ENCODE measurements at places on chromosomes 6 and 20.

- DNase-seq = no peak
Observed at GRCh38 chr6:122604676-122605075, 5.5 kb upstream of the PKIB start.

GRCh38 chr20:51667002-51667408, 101.2 kb downstream of the ATP9A start:
- no peak for DNase-seq

- DNase-seq = no peak
Observed at GRCh38 chr6:8054276-8054675, 9.9 kb downstream of the BLOC1S5 start.

- no peak for DNase-seq
Observed at GRCh38 chr20:31760519-31761240, 21.6 kb downstream of the TPX2 start.

DNA sequence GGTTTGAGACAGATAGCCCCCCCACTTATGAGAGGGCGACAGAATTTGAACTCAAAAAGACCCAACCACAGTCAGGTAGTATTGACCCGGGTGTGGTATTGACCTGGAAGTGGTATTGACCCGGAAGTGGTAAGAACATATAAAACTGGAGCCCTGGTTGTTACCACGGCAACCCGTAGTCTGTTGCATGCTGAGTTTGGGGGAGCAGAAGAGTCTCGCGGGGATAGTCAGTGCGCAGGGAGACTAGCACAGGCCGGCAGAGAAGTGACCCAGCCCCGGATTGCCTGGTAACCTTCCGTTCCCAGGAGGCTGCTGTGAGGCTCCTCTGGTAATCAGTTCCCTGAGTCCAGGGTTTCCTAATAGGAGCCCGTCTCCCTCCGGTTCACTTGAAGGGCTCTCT, 96.2 kb downstream of the SNX5 start:
- no peak for DNase-seq

DNA sequence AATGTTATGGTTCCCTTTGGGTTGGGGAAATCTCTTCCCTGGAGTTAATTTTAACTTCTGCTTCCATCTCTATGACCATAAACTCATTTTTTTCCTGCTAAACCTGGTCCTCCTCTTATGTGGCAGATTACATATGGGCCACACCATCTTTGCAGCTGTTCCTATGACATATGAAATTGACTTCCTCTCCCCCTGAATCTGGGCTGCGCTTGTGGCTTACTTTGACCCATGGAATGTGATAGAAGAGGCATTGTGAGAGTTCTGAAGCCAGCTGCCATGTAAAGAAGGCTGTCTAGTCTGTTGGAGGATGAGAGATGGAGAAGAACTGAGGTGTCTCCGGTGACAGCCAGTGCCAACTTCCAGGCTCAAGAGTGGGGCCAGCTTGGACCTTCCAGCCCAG, 100.1 kb downstream of the CDC5L start:
- no peak for DNase-seq

GRCh38 chr20:32535953-32536823, 48.9 kb downstream of the NOL4L start:
- no peak for DNase-seq

GRCh38 chr6:20403070-20403765, 1.5 kb downstream of the E2F3 start:
- peak; percentile 89 for DNase-seq

DNA sequence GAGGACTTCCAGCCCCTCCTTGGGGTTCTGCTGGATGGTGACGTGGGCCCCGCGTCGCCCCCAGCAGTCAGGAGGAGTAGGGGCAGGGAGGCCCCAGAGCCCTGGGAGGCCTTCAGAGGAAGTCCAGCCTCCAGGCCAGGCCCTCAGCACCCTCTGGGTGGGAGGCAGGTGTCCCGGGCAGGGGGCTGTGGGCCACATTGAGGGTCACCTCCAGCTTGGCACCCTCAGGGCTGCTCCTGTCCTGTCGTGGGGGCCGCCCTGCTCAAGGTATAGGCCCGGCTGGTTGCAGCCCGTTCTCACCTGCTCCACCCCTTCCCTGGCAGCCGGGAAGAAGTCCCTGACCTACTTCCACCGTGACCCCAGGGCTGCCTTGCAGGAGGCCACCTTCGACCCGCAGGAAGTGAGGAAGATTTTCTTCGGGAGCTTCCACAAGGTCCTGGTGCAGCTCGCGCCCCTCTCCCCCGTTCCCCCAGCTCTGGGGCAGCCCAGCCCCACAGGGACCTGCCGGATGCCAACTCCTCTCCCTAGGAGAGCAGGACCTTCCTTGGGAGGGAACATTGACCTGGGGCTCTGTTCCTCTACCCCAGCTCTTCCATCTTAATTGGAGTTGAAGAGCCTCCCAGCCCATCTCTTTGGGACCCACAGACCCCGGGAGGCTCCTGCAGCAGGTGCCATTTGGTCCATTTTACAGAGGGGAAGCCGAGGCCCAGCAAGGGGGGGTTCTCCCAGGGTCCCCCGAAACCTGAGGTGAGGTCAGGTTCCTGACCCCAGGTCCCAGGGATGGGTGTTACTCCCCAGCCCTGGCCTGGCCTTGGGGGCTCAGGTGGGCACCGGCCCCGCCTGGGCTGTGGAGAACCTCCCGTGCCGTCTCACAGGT, 26.4 kb downstream of the COL20A1 start:
- DNase-seq = no peak

GRCh38 chr20:62267543-62267942, 29.2 kb downstream of the OSBPL2 start:
- DNase-seq = peak; percentile 94

- no peak for DNase-seq
Observed at GRCh38 chr6:119234457-119234856, 115.1 kb downstream of the MAN1A1 start.

- no peak for DNase-seq
Observed at GRCh38 chr6:157579467-157580031, 198.6 kb downstream of the ZDHHC14 start.

DNA sequence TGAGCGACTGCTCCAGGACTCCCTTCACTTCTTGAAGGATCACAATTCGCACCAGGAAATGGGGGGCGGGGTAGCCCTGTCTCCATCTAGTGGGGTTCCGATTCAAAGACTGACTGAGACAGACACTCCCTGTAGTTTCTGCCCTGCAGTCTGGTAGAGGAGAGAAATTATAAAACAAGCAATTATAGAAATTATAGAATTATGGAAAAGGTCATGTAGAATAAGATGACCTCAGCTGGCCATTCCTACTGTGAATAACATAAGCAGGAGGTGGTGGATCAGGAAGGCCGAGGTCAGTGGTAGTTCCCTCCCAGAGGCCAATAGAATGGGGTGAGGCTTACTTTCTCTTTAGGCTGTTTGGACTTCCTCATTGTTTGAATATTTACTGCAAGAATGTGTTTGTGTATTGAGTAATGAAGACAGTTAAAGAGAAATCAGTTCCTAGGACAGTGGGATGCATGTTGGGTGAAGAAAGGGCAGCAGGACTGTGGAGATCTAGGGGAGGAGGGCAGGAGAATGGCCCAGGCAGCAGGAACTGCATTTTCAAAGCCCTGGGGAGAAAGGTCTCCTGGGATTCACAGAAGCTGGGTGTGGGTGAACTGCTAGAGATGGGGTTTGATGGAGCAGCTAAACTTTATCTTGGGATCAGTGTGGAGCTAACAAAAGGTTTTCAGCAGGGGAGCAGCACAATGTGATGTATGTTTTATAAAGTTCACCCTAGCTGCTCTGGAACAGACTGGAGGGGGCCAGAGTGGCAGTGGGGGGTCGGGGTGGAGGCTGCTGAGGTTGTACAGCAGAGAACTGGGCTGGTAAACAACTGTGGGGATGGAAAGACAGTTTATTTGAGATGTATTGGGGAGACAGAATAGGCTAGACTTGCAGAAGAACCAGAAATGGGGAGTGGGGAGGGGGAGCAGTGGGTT, 2.1 kb downstream of the ZNF341 start:
- no peak for DNase-seq

GRCh38 chr20:47220161-47220582, 136.3 kb downstream of the ZMYND8 start:
- no peak for DNase-seq

DNA sequence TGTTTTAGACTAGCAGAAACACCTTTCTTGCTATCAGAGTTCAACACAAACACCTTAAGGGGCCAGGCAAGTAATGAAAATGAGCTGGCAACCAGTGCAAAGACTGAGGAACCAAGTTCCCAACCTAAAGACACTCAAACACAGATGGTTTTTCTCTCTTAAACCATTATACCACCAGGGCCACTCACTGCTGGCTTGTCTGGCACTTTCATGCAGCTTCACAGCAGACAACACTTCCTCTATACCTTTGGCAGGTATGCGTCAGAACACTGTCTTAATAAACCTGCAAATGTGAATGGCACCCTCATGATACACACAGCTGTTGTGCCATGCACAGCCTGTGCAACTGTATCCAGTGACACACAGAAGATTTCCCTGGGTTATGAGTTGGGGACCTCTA, 41.6 kb downstream of the NFATC2 start:
- DNase-seq = no peak

DNA sequence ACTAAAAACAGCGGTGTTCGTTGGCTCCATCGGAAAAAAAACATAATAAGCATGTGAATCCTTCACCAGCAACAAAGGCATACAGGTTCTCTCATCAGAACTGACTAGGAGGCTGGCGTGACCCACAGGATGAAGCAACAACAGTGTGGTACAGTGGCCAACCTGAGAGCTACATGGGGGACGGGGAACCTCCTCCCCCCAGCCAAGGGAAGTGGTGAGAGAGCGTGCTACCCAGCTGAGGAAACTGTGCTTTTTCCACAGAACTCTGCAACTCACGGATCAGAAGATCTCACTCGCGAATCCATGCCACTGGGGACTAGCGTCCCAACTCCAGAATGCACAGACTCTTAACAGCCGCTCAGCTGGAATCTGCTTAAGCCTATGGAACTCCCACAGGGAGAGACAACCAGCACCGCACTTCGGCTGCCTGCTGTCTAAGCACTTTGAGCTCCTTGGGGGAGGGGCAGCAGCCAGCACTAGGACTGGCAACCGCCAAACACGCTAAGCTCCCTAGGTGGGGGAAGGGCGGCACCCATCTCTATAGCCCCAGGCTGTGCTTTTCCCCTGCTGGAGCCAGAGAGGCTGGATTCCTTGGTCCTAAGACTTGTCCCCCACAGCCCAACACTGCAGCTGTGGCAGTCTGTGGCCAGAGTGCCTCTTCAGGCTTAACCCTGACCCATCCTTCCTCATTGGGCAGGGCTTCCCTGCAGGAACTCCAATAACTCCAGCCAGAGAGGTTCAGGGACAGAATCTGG, 538.3 kb upstream of the BTBD3 start:
- no peak for DNase-seq

DNA sequence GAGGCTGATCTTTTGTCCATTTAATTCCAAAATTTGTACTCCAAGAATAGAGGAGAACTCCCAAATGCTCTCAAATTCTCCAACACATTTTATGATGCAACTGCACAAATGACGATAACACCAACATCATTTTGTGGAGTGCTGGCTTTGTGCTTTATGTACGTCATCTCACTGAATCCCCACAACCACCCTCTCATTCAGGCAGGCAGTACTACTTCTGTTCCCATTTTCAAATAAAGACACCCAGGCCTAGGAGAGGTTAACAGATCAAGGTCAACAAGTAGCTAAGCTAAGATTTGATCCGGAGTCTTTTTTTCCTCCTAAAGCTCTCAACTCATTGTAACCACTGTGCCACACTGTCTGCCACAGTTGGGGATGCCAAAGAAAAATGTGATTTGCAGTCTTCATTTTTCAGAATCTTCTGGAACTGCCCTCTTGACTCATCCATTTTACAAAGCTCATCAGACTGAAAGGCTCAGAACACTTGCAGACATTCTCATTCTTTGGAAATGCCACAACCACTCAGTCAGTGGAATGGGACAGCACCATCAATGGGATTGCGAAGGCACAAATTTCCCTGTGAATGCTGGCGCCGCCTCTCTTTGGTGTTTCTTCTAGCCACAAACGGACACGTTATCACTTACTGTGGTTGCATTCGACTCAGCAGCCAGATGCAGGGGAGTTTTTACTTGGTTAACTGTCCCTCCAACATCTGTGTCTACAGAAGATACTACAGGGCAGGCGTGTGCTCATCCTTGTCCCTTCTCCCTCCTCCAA, 184.4 kb downstream of the GJA10 start:
- no peak for DNase-seq

- DNase-seq = no peak
Observed at GRCh38 chr6:38974389-38975151, 74.0 kb upstream of the GLP1R start.

GRCh38 chr6:3538536-3538935, 81.7 kb upstream of the SLC22A23 start:
- no peak for DNase-seq

DNA sequence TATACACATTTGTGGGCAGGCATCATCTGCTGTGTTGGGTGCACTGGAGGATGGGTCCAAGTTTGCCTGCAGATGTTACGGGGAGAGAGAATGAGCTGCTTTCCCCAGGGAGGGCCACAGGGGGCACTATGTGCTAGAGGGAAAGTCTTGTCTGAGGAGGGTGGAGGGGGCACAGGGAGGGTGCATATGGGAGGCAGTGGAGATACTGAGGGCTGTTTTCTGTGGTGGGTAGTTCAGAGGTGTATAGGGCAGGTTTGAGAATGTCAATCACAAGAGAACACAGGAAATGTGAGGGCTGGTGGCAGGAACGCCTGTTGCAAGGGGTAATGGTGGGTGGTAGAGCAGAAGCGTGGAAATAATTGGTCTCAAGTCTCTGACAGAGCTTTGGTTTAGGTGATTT, 7.7 kb upstream of the PTPRA start:
- DNase-seq = no peak

DNA sequence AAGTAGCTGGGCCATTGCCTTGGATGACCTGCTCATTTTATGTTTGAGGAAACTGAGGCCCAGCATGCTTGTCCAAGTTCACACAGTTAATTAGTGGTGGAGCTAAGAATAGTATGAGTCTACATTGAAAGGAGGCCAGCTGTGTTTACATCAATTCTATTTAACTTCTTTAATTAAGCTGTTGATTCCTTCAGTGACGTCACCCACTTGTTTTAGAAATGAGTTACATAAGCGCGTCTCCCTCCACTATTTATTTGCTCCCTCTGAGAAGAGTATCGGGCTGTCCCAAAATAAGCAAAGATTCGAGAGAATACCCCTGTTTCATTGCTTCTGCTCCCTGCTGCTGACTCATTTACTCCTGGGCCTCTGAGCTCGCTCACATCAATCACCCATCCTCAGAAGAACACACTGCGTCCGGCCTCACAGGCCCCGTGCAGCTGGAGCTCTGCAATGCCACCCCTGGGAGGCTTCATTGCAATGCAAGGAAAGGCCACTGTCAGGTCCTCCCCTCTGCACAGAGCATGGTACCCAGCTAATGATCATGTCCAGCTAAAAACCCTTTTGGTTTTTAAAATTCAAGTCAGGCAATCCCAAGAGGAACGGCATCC, 74.8 kb upstream of the BMP2 start:
- DNase-seq = peak; percentile 21

DNA sequence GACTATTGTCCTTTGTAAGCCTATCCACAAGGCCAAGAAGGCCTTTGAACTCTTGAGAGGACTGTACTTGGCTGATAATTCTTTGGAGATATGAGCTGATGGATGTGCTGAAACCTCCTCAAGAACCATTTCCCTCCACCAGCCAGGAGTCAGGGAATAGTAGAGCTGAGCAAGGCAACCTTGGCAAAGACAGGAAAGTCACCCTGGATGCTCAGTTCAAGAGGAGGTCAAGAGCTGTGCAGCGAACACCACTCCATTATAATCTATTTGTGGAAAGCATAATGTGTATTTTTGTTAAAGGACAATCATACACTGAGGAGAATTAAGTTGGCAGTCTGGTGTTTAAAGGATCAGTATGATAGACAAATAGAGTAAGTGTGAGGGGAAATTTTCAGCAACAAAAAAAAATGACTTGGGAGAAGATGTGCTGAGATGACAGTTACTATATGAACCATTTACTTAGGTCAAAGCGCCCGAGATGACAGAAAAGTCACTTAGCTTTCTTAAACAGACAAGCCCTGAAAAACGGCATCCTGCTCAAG, 177.2 kb upstream of the COL21A1 start:
- DNase-seq = no peak
